ENCODE measurements at places on chromosomes 3 and 15.

GRCh38 chr3:186319945-186320344 lies 42.1 kb downstream of the DGKG start:
- no peaks in the 10 kb centered on the region for H3K27me3 ChIP-seq
- no peaks in the 10 kb centered on the region for H3K36me3 ChIP-seq
- DNase-seq: no peak
- H3K27ac ChIP-seq: no peak overlapping the region
- no peak overlapping the region for H3K4me3 ChIP-seq
- no peaks in the 10 kb centered on the region for H3K4me1 ChIP-seq

GRCh38 chr3:42673082-42673481 lies 12.3 kb upstream of the KLHL40 start:
- H3K36me3 ChIP-seq: no peaks in the 10 kb centered on the region
- no peak overlapping the region for H3K27ac ChIP-seq
- H3K27me3 ChIP-seq: no peaks in the 10 kb centered on the region
- H3K4me1 ChIP-seq: no peaks in the 10 kb centered on the region
- DNase-seq: no peak
- no peak overlapping the region for H3K4me3 ChIP-seq

DNA sequence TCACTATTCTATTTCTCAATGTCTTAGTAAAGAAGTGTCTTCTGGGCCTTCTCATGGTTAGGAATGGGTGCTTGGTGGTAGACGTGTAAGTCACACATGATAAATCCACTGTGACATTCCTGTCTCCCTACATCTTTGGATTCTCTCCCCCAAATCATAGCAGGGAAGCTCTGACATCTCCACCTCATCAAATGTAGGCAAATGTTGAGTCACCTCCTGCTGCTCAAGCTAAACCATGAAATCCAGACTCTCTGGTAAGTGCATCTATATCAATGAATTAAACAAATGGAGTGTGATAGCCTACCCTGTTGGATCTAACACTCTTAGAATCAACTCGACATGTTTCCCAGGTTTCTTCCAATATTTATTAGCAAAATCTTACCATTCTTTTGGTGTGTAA lies 42.8 kb upstream of the RPL35A start:
- no peak overlapping the region for H3K27ac ChIP-seq
- H3K27me3 ChIP-seq: no peaks in the 10 kb centered on the region
- H3K4me1 ChIP-seq: no peaks in the 10 kb centered on the region
- H3K36me3 ChIP-seq: no peaks in the 10 kb centered on the region

GRCh38 chr15:100350434-100351226 lies 8.9 kb upstream of the ADAMTS17 start:
- peak overlapping the region; percentile 100 for H3K4me3 ChIP-seq
- no peaks in the 10 kb centered on the region for H3K4me1 ChIP-seq
- peaks cover 18% of the 10 kb centered on the region for H3K27me3 ChIP-seq
- DNase-seq: no peak
- H3K36me3 ChIP-seq: no peaks in the 10 kb centered on the region
- no peak overlapping the region for H3K27ac ChIP-seq

GRCh38 chr3:183218826-183219225 lies 34.2 kb upstream of the B3GNT5 start:
- no peaks in the 10 kb centered on the region for H3K4me1 ChIP-seq
- no peak for DNase-seq
- no peak overlapping the region for H3K4me3 ChIP-seq
- no peak overlapping the region for H3K27ac ChIP-seq
- no peaks in the 10 kb centered on the region for H3K27me3 ChIP-seq
- H3K36me3 ChIP-seq: no peaks in the 10 kb centered on the region

GRCh38 chr3:116561529-116561928 lies 116.2 kb upstream of the LSAMP start:
- DNase-seq: peak; percentile 36
- no peaks in the 10 kb centered on the region for H3K27me3 ChIP-seq
- H3K4me1 ChIP-seq: no peaks in the 10 kb centered on the region
- H3K4me3 ChIP-seq: no peak overlapping the region

GRCh38 chr3:129413687-129414506 lies 14.5 kb downstream of the EFCAB12 start:
- no peak overlapping the region for H3K27ac ChIP-seq
- H3K36me3 ChIP-seq: no peaks in the 10 kb centered on the region
- DNase-seq: no peak
- no peaks in the 10 kb centered on the region for H3K27me3 ChIP-seq
- no peaks in the 10 kb centered on the region for H3K4me1 ChIP-seq
- no peak overlapping the region for H3K4me3 ChIP-seq

DNA sequence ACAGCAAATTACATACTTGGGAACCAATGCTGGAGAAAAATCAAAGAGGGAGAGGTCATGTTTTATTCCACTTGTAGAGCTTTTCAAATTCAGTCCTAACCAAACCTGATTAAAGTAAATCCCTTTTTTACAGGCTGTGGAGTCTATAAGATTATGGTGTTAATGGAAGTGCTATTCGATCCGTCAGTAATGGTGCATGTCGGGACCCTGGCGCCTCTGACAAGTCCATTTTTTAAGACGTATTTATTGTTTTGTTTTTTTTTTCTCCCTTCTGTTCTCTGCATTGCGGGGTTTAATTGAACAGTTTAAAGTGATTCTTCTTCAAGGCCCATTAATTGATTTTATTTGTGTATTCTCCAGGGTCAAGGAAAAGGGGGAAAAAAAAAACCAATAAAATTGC lies 725.9 kb downstream of the TUSC7 start:
- H3K4me3 ChIP-seq: no peak overlapping the region
- no peak overlapping the region for H3K27ac ChIP-seq
- H3K36me3 ChIP-seq: no peaks in the 10 kb centered on the region
- H3K27me3 ChIP-seq: no peaks in the 10 kb centered on the region
- no peak for DNase-seq

GRCh38 chr3:144626835-144627234 lies 655.2 kb downstream of the DIPK2A start:
- DNase-seq: no peak
- no peak overlapping the region for H3K27ac ChIP-seq
- no peaks in the 10 kb centered on the region for H3K36me3 ChIP-seq
- no peaks in the 10 kb centered on the region for H3K27me3 ChIP-seq

DNA sequence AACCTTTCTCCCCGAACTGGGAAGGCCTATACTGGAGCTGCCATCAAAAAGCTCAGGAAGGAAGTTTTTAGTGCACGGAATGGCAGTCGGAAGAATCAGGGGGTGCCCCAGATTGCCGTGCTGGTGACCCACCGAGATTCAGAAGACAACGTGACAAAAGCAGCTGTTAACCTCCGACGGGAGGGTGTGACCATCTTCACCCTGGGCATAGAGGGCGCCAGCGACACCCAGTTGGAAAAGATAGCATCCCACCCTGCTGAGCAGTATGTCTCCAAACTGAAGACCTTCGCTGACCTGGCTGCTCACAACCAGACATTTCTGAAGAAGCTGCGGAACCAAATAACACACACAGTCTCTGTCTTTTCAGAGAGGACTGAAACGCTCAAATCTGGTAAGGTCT lies 48.2 kb downstream of the COL6A6 start:
- H3K27me3 ChIP-seq: no peaks in the 10 kb centered on the region
- H3K36me3 ChIP-seq: no peaks in the 10 kb centered on the region
- DNase-seq: peak; percentile 17
- H3K4me3 ChIP-seq: no peak overlapping the region
- no peaks in the 10 kb centered on the region for H3K4me1 ChIP-seq
- H3K27ac ChIP-seq: no peak overlapping the region

DNA sequence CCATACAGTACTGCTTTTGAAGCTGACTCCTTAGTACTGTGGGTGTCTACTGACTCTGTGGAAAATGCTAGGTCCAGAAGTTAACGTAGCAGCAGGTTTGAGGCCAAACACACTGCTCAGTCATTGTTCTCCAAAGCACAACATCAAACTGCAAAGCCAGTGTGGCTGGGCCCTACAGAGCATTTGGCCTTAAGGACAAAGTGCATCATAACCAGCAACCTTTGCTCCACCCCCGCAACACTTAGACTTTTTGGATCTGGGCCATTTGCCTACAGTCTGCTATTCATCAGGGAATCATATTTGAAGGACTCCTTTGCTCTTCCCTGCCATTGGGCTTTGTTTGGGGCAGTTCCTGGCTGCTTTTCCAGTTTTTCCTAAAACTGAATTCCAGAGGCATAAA lies 43.1 kb upstream of the ARL6 start:
- H3K36me3 ChIP-seq: no peaks in the 10 kb centered on the region
- H3K27ac ChIP-seq: no peak overlapping the region
- H3K4me3 ChIP-seq: no peak overlapping the region
- no peak for DNase-seq
- no peaks in the 10 kb centered on the region for H3K27me3 ChIP-seq

- peak overlapping the region; percentile 73 for H3K4me3 ChIP-seq
- peaks cover 31% of the 10 kb centered on the region for H3K4me1 ChIP-seq
- peak; percentile 48 for DNase-seq
- no peak overlapping the region for H3K27ac ChIP-seq
Observed at GRCh38 chr3:169148448-169149348, 514.8 kb downstream of the MECOM start.

DNA sequence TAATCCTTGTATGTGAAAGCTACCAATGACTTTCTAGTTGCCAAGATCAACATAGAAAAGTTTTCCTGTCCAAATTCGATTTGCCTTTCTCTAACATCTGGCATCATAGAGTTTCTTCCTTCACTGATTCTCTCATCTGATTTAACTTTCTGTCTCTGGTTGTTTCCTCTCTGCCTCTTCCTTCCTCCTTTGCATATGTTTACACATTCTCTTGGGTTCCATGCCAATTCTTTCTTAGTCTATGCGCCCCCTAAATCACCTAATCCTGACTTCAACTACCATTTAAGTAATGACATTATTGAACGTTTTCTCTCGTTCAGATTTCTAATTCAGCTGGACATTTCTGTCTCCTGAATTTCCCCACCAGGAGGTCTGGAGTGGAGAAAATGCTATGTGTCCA lies 561.9 kb upstream of the TGFBR2 start:
- no peaks in the 10 kb centered on the region for H3K36me3 ChIP-seq
- no peak overlapping the region for H3K4me3 ChIP-seq
- H3K27me3 ChIP-seq: no peaks in the 10 kb centered on the region
- no peak overlapping the region for H3K27ac ChIP-seq

- no peak for DNase-seq
- no peaks in the 10 kb centered on the region for H3K36me3 ChIP-seq
- H3K27me3 ChIP-seq: no peaks in the 10 kb centered on the region
- H3K4me3 ChIP-seq: no peak overlapping the region
- peaks cover 13% of the 10 kb centered on the region for H3K4me1 ChIP-seq
Observed at GRCh38 chr15:33395846-33396245, 85.1 kb downstream of the RYR3 start.

DNA sequence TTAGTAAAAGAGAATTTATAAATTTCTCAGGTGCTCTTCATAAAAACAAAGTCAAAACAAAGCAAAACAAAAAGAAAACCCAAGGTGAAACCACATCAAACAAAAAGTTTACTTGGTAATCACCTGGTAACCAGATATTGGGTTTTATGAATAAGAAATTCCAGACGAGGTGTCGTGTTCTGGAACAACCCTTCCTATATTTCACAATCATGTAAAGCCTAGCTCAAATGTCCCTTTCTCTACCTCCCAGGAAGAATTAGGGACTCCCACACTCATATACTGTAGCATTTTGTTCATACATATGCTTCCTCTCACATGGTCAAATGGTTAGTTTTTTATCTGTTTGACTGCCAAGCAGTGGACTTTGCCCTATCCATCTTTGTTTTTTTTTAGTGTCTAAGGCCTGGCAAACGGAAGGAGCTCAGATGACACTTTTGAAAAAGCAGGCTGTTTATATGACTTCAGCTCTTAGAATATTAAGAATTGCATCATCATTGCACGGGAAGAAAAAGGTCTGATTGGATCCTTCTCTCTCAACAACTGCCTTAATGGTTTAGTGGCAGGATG lies 326.7 kb upstream of the TBL1XR1 start:
- no peak for DNase-seq

GRCh38 chr3:16898595-16899395 lies 14.0 kb downstream of the PLCL2 start:
- H3K27me3 ChIP-seq: no peaks in the 10 kb centered on the region
- peaks cover 8% of the 10 kb centered on the region for H3K4me1 ChIP-seq
- no peak for DNase-seq

DNA sequence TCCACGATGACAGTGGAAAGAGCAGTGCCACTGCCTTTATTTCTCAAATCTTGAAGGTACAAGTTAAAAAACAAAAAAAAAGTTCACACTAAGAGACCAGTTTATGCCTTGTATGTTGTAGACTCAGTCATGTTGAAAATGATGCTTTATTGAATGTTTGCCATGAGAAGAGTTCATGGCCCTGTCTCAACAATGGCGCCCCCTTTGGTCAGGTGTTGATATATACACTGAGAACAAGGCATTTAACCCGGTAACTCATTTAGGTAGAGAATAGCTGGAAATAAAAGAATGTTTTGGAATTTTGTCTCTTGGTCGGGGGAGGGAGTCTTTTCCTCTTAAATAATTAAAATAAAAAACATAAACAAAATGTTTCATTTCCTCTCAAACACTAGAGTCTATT lies 145.6 kb upstream of the SLC2A2 start:
- peak; percentile 75 for DNase-seq
- H3K27ac ChIP-seq: no peak overlapping the region
- H3K4me3 ChIP-seq: no peak overlapping the region
- peaks cover 3% of the 10 kb centered on the region for H3K4me1 ChIP-seq

- no peaks in the 10 kb centered on the region for H3K36me3 ChIP-seq
- no peaks in the 10 kb centered on the region for H3K4me1 ChIP-seq
- H3K27me3 ChIP-seq: no peaks in the 10 kb centered on the region
- peak; percentile 76 for DNase-seq
Observed at GRCh38 chr3:61381745-61382392, 130.6 kb upstream of the FHIT start.

Data from GM23338 (cell line).